ENCODE measurements at places on chromosomes 1 and 21. TPM values are rescaled to one million over a fixed set of nuclear protein-coding genes. Genes with fewer than 3 reads are reported as not detected.

The INAVA gene
- total RNA-seq: not detected

The SOX13 gene
- not detected for total RNA-seq

The PEX10 gene
- 22.4 TPM for total RNA-seq

The GCSAML gene
- total RNA-seq: not detected

The RSPH1 gene
- total RNA-seq: not detected

The KDF1 gene
- total RNA-seq: not detected

The SH2D2A gene
- 283 TPM for total RNA-seq

The NID1 gene
- 0.44 TPM for total RNA-seq

The RGS8 gene
- not detected for total RNA-seq

The RGS4 gene
- not detected for total RNA-seq

The MAP3K21 gene
- total RNA-seq: 1.8 TPM

Measured in activated T-helper 1 cell treated with anti-CD3 and anti-CD28 coated beads, Interleukin-12 subunit alpha, Interleukin-12 subunit beta, Interleukin-2, Interleukin-4 antibody, amounts not matched to agents 30 ng/mL and 10 ng/mL and 1 ng/mL, durations not matched to agents 14 hours and 24 hours and 36 hours (primary cell).